CD4-positive, alpha-beta memory T cell (primary cell): ENCODE measurements at places on chromosomes 11 and 22.

- peak overlapping the region; percentile 9 for H3K4me3 ChIP-seq
- no peaks in the 10 kb centered on the region for H3K27me3 ChIP-seq
- peaks cover 67% of the 10 kb centered on the region for H3K4me1 ChIP-seq
- H3K27ac ChIP-seq, result peak overlapping the region; percentile 59
- no peak for DNase-seq
Measured at GRCh38 chr11:122727101-122727929, 71.8 kb downstream of the UBASH3B start.

DNA sequence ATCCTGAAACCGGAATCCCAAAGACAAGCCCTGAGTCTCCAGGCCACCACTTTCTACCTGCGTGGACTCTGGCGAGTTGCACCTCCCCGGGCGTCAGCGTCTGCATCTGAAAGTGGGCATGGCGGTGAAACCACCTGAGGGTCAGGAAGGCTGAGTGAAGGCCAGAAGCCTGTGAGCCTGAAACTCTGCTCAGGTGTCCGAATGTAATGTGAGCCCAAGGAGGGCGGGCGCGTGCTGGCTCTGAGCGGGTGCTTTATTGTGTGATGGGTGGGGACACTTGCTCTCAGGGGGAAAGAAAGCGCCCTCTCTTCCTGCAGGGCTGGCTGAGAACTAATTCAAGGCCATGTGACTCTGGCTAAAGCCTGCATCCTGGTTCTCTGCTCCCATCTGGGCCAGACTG is 135.6 kb downstream of the ST3GAL4 start:
- no peak for DNase-seq
- no peak overlapping the region for H3K27ac ChIP-seq
- H3K4me1 ChIP-seq, result no peaks in the 10 kb centered on the region
- no peaks in the 10 kb centered on the region for H3K27me3 ChIP-seq

DNA sequence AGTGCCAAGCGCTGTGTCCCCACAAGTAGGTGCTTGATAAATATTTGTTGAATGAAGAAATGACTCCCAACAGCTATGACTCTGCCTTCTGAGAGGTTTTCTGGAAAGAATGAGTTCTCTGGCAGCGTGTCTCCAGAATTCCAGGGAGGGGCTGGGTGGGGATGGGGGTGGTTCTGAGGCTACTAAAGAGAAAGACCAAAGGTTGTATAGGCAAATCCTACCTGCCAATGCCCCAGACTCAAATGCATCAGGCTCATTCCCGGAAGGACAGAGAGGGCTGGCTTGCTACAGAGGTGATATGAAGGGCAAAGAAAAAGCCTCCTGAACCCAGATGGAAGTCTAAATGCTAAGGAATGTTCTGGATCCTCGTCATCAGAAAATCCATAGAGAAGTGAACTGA is 1.9 kb downstream of the DUSP18 start:
- H3K27ac ChIP-seq, result no peak overlapping the region
- H3K27me3 ChIP-seq, result no peaks in the 10 kb centered on the region
- DNase-seq, result no peak

GRCh38 chr11:33797879-33798278 is 23.6 kb upstream of the FBXO3 start:
- H3K27me3 ChIP-seq, result peaks cover 38% of the 10 kb centered on the region
- no peak overlapping the region for H3K27ac ChIP-seq
- no peak for DNase-seq
- H3K4me1 ChIP-seq, result peaks cover 5% of the 10 kb centered on the region
- H3K4me3 ChIP-seq, result no peak overlapping the region

DNA sequence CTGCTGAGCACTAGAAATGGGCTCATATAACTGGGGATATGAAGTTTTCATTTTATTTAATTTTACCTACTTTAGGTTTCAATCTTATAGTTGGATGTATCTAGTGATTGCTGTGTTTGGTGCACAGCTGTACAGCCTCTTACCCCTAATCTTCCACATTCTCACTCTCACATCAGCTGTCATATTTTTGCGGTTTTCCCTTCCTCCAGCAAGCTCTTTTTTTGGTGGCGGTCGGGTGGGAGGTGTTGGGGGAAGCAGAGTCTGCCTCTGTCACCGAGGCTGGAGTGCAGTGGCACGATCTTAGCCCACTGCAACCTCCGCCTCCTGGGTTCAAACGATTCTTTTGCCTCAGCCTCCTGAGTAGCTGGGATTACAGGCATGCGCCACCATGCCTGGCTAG is 445.1 kb upstream of the ISX start:
- H3K27ac ChIP-seq, result no peak overlapping the region
- H3K4me1 ChIP-seq, result no peaks in the 10 kb centered on the region
- no peaks in the 10 kb centered on the region for H3K36me3 ChIP-seq

- no peaks in the 10 kb centered on the region for H3K27me3 ChIP-seq
- no peak for DNase-seq
- no peak overlapping the region for H3K4me3 ChIP-seq
- H3K27ac ChIP-seq, result no peak overlapping the region
Measured at GRCh38 chr22:49664371-49664881, 163.2 kb downstream of the BRD1 start.

DNA sequence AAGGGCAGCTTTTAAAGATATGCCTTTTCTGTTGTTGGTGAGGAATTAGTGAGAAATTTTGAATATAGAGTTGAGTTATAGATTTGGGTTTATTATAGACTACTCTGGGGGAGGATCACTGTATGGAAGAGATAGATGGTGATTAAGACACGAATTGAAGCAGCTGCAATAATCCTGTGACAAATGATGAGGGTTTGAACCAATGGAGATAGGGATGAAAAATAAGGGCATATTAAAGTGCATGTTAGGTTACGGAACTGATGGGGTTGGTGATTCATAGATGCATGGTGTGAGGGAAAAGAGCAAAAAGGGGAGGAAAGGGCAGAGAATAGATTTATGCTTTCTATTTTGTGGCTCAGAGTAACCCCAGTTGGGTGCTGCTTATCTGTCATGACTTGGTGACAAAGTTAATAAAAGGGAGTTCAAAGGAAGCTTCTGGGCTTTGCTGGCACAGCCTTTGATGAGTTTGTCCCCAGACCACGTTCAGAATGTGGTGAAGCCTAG is 11.8 kb downstream of the C11orf87 start:
- H3K27me3 ChIP-seq, result no peaks in the 10 kb centered on the region
- H3K4me1 ChIP-seq, result no peaks in the 10 kb centered on the region
- H3K27ac ChIP-seq, result no peak overlapping the region
- no peaks in the 10 kb centered on the region for H3K36me3 ChIP-seq
- H3K4me3 ChIP-seq, result no peak overlapping the region

- no peaks in the 10 kb centered on the region for H3K36me3 ChIP-seq
- H3K27me3 ChIP-seq, result no peaks in the 10 kb centered on the region
- no peak overlapping the region for H3K27ac ChIP-seq
- peaks cover 20% of the 10 kb centered on the region for H3K4me1 ChIP-seq
- DNase-seq, result no peak
Measured at GRCh38 chr11:73784080-73784634, 3.5 kb upstream of the MRPL48 start.

- no peak overlapping the region for H3K27ac ChIP-seq
- no peak overlapping the region for H3K4me3 ChIP-seq
- no peak for DNase-seq
- no peaks in the 10 kb centered on the region for H3K27me3 ChIP-seq
- no peaks in the 10 kb centered on the region for H3K36me3 ChIP-seq
Measured at GRCh38 chr11:59259867-59260475, 47.2 kb upstream of the MPEG1 start.
